ENCODE measurements at places on chromosomes 13 and 19.

- no peak for DNase-seq
Measured at GRCh38 chr13:20702915-20703779, at the start of gene IL17D. Gene IL17D (plus strand): TSS chr13:20703699. CDS start chr13:20704002, 303 bp downstream.

DNA sequence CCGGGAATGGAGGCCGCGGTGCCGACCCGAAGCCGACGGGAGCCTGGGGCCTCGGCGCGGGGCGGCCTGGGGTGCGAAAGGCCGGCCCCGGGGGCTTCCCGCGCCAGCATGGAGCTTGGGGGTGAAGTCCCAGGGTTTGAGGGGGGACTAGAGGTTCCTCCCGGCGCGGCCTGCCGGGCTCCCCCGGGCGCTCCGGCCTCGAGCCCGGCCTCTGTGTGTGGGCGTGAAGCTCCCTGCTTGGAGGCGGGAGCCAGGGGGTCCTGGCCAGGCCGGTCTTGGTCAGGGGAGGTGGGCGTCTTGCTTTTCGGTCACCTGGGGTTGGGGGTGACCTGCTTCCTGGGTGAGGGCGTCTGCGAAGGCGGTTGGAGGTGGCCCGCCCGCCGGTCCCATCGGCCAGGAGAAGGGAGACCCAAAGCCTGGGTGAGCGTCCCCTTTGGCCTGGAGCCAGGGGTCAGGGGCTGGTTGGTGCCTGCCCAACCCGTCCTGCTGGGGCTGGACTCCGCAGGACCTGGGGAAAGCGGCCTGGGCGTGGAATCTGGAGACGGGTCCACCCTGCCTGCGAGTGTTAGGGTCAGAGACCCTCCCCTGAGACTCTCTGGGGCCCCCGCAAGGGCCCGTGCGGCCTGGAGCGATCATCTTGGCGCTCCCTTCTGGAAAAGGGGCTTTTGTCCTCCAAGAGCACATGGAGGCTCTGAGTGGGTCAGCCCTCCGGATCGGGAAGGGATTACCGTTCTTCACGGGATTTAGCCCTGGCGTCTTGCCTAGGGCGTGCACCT, 535 bp downstream of the BSG start:
- no peak for DNase-seq

DNA sequence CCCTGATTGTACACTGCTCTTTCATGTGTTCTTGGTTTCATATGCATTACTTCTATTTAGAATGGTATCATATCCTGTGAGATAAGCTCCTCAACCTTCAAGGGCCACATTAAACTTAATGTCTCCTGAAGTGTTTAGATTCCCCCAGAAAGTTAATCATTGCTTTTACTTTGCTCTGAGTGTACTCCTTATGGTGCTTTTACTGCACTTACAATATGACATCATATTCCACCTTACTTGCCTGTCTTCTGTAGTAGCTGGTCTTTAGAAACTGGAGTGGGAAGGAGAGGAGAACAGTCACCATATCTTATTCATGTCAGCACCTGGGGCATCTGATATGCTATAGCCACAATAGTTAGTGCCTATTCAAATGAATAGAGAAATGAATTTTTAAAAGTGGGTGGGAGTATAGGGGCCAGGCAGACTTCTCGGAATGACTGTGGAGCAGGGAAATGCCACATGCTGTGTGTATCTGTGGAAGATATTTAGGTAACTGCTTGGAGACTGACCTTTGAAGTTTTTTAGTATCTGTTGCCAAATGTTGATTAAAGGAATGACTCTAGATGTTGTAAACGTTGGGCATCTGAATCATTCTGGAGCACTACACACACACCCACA, 40.2 kb downstream of the SLAIN1 start:
- DNase-seq: no peak

DNA sequence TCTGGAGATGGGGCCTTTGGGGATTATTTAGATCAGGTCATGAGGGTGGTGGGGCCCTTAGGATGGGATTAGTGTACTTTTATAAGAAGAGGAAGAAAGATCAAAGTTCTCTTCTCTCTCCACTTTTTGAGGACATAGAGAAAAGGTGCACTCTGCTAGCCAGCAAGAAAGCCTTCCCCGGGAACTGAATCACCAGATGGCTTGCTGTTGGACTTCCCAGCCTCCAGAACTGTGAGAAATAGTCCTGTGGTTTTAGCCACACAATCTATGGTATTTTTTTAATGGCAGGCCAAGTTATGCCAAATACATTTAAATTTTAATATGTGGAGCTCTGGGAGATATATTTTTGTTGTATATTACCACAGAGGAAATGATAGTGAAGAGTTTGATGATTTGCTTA, 385.8 kb downstream of the KLF12 start:
- DNase-seq: no peak

GRCh38 chr19:38433268-38433733, at the start of gene RYR1:
Gene RYR1 (plus strand): TSS chr19:38433691. CDS start chr19:38433830, 139 bp downstream.
- DNase-seq: no peak

DNA sequence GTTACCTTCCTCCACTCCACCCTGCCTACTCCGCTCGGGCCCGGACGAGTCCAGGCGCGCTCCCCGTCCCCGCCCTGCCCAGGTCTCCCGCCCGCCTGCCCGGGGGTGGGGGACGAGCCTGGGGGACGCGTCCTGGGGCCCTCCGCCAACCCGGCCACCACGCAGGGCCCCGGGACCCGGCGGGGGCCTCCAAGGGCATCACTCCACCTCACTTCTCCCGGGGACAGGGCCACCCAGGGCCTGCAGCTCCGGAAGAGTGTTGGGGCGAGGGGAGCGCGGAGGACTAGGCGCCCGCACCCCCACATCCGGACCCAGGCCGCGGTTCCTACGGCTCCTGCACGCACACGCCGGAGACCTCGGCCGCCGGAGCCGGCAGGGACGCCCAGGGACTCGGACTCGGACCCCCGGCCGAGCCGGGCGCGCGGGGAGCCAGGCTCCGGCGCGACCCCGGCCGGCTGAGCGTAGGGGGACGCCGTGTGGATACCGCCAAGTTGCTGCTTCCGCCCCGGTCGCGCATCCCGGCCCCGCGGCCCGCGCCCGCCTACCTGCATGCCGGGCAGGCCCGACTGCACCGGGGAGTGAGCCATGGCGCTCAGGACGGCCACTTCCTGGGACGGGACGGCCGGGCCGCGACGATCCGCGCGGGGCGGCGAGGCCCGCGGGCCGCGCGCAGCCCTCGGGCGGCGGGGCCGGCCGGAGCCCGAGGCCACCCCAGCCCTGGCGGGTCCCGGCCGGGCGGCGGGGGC, 534 bp downstream of the STK24 start:
- no peak for DNase-seq

DNA sequence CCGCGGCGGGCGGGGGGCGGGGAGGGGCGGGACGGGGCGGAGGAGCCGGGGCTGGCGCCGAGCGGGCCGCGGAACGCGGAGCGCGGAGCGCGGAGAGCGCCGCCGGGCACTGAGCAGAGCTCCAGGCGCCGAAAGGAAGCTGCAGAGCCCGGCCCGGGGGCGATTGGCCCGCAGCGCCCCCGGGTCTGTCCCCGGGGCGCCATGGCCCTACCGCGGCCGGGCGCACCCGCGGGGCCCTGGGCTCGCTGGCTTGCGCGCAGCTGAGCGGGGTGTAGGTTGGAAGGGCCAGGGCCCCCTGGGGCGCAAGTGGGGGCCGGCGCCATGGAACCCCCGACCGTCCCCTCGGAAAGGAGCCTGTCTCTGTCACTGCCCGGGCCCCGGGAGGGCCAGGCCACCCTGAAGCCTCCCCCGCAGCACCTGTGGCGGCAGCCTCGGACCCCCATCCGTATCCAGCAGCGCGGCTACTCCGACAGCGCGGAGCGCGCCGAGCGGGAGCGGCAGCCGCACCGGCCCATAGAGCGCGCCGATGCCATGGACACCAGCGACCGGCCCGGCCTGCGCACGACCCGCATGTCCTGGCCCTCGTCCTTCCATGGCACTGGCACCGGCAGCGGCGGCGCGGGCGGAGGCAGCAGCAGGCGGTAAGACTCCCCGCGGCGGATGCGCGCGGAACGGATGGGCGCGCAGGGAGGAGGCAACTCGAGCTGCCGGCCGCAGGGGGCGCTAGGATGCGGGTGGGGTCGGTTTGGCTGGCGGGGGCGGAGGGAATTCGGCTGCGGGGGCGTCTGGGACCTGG, at the start of gene PDE4A:
Gene PDE4A, plus strand, starts transcription at position 95 of the 796 bp plus-strand sequence. Its CDS starts 227 bp downstream, at position 322.
- DNase-seq: no peak

DNA sequence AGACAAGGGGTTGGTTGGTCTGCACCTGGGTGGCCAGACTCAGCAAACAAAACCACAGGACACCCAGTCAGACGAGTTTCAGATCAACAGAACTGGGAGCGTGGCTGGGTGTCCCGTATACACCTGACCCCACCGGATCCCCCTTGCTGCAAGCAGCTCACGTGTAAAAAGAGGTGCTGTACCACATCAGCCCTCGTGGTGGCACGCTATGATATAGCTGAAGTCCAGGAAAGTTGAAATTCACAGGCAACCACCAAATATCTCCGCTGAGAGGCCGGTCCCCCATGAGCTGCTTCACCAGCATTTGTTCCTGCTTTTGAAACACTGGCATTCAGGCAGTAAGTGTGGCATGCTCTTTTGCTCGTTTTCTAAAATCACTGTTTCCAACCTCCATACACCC, 92.3 kb downstream of the TUBA3C start:
- no peak for DNase-seq

DNA sequence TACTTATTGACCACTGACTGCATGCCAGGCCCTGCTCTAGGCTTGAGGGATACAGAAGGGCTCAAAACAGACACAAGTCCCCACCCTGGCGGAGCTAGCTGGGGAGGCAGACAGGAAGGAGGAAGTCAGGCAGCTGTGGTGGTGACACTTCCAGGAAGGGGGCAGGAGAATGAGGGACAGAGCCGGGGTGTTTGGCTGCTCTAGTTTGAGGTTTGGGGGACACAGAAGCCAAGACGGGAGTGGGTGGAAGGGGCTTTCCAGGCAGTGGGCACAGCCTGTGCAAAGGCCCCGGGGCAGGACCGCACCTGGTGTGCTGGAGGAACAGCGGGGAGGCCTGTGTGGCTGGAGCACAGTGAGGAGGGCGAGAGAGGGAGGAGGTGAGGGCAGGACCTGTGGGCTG, 4.0 kb downstream of the MRPL54 start:
- DNase-seq: no peak

DNA sequence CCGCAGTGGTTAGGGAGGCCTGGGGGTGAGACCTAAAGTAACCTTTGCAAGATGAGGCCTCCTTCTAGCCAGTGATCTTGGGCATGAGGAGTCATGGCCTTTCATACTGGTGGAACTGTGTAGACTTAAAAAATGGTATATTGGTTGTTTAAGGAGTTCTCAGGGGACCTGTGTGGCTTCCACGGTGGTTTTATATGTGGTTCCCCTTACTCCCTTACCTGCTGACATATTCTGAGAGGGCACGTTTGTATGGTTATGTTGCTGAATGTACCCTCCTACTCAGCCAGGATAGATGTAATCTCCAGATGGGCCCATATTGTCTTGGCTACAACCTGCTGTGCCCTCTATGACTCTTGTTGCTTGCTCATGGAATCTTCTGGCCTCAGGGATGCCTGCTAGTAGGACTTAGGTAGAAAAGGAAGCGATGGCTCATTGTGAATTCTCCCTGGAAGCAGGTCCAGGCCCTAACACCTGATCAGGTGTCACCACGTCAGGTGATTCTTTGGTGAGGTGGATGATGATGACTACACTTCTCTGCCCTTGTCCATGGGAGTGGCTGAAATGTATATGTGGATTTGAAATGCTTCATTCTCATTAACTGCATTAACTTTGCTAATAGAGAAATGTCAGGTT, 1.8 kb downstream of the ZNF460 start:
- no peak for DNase-seq

GRCh38 chr13:92537471-92537870, 689.1 kb upstream of the GPC6 start:
- DNase-seq: no peak

DNA sequence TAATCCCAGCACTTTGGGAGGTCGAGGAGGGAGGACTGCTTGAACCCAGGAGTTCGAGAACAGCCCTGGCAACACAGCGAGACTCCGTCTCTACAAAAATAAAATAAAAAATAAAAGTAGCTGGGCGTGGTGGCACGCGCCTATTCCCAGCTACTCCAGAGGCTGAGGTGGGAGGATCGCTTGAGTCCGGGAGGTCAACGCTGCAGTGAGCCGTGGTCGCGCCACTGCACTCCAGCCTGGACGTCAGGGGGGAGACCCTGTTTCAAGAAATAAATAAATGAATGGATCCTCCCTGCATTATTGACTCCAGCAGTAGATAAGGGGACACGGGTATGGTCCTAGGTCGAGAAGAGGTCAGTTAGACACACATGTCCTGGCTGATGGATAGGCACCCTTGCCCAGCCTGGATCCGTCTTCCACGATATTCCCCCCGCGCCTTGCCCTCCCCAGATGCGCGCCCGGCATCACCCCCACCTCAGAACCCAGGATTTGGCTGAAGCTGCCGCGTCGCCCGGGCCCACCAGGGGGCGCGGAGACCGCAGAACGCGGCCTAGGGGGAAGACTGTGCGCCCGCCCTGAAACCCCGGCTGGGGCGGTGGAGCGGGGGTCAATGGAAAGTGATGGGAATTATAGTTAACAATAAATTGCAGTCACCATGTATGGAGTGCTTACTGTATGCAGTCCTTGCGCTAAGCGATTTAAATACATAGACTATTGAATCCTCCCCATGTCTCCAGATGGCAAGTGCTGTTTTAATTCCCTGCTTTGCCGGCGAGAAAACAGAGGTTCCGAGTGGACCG, 2.1 kb upstream of the HOOK2 start:
- no peak for DNase-seq

GRCh38 chr19:22945560-22945959, 57.4 kb downstream of the ZNF728 start:
- no peak for DNase-seq

- no peak for DNase-seq
Measured at GRCh38 chr13:50948601-50949000, 39.0 kb downstream of the RNASEH2B start.
